Fibroblast of gingiva (primary cell): ENCODE measurements at places on chromosomes 4 and X.
A peak's percentile ranks its signal among the peaks of the same experiment; 100 is the strongest.

DNA sequence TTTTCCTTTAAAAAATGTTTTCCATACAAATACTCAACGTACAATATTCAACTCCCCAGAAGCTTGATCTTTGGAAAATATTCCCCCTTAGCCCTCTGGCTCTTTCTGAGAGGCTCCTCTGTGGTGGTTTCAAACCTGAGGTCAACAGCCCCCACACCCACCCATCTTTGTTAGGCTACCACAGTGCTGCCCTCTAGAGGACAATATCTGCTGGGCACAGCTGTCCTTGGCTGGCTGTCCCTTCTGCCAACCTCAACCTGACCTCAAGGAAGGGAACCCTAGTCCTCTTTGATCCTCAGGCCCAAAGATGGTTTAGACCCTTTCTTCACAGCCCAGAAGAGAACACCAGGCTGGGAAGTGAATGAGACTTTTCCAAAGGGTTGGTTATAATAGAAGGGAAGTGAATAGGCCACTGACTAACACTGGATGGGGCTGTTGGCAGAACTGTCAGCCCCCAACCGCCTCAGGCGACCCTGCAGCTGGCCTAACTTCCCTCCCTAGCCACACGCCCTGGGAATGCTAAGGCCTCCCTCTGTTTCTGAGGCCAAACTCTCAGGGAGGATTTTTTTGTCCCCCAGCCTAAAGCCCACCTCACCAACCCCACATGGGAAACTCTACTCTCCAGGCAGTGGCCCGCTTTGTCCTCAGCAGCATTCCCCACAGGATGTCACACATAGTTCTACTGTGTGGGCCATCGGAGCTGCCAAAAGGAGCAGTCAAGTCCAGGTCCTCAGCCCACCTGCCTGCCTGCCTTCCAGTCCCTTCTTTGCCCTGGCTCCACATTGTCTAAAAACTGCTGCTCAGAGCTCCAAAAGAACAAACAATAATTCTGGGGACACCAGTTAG is 34.3 kb downstream of the NYX start:
- DNase-seq, result no peak

DNA sequence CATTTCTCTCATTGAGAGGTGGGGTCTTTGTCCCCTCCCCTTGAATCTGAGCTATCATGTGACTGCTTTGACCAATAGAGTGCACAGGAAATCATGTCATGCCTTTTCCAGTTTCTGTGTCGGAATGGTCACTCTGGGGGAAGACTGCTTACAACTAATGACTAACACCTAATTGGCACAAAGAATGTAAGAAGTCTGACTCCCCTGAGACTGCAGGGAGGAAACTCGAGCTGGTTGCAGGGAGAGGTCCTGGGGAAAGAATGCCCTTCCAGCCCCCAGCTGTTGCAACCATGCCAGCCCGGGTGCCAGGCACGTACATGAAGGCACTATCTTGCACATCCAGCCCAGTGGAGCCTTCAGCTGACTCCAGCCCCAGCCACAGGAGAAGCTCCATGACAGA is 254.2 kb downstream of the DHX15 start:
- DNase-seq, result peak; percentile 83

DNA sequence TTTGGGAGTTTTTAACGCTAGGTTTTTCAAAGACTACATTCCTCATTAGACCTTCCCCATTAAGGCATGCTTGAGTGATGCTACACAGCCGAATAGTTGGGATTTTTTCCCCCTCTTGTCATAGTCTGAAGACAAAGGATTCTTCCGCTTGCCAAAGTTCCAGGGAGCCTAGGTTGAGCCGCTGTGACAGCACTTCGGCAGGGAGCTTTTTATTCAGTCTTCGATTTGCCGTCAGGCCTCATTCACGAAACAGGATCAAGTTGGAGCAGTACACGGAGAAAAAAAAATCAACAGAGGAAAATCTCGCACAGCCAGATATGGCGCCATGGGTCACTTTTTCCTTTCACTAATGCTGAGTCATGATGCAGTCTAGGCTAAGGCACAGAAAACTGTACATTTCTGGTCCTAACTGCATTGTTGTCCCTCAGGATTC is 24.3 kb downstream of the SHROOM3 start:
- DNase-seq, result no peak

DNA sequence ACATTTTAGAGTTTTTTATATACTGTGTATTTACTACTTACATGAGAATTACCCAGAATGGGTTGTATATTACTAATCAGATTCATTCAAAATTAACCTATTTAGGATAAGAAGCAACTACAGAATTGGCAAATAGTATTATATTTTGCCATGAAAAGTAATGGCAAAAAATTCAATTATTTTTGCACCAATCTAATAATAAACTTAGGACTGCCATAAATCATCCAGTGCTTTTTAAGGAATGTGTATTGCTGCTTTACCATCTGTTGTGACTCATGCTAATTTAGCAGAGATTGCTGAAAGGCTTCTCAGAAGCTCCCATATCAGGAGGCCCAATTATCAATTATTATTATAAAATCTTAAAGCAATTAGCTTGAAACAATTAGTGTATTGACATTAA is 24.0 kb downstream of the NPY2R start:
- DNase-seq, result no peak

- DNase-seq, result no peak
Measured at GRCh38 chr4:4386296-4386735, 586 bp upstream of the NSG1 start.

DNA sequence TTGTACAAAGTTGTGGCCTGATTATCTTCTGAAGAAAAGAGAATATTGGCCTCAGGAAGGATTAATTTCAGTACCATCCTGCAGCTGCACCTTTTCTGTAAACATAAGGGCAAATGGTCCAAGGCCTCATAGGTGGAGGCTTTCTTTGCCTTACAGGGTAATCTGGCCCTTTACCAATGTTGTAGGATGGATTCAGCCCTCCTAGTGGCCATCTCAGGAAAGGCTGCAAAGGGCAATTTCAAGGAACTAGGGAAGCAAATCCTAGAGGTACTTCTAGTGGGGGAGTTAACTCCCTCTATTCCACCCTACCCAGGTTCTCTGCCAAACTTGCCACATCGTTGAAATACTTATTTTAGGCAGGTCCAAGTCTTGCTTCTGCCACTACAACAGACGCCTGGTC is 57.6 kb downstream of the UGT2B11 start:
- DNase-seq, result no peak

GRCh38 chrX:53616946-53617345 is 69.6 kb downstream of the HUWE1 start:
- DNase-seq, result no peak

DNA sequence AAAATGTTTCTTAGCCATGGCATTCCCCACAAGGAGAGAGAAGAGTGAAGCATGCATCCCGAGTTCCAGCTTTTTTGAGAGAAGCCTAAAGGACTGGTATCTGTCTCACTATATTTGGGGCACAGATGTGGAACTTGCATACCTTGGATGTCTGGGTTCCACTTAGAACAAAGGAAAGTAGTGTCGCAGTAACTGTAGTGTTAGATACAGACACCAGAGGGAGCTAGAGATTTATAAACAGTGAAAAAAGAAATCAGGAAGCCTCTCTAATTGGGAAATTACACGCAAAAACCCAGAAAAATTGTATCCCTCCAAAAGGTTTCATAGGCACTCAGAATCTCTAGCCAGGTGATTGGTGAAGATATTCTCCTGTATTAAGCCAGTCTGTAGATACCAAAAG is 34.4 kb downstream of the AGTR2 start:
- DNase-seq, result no peak

- peak; percentile 9 for DNase-seq
Measured at GRCh38 chrX:129360175-129360574, 163.1 kb downstream of the SMARCA1 start.

DNA sequence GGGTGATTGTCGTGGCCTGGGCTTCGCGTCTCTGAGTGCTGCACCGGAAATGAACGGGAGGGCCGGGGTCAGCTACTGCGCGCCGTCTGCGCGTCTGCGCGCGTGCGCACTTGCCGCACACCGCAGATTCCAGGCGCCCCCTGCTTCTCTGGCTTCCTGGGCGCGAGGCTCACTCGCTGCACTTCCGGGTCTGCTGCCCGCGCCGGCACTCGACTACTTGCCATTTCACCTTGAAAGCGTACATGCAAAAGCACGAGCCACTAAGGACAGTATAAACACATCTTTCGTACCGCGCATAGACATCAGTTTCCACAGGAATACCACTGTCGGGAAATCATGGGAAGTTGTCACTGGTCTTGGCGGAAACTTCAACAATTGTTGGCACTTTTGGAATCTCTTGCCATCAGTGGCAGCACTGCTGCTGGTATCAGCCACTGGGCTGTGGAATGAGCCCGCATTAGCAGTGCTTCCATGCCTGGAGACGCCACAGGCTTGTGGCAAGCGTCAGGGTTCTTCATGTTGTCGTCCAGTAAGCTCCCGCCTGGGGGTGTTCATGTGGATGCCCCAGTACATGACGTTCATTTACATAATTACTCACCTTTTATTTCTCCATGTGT is at the start of gene SUPT20HL2:
TSS of gene SUPT20HL2 (minus strand) at position 51 of the 617 bp plus-strand sequence. CDS start 754 bp downstream, outside the sequence.
- DNase-seq, result no peak

- no peak for DNase-seq
Measured at GRCh38 chr4:83112231-83112630, 2.3 kb downstream of the PLAC8 start.

DNA sequence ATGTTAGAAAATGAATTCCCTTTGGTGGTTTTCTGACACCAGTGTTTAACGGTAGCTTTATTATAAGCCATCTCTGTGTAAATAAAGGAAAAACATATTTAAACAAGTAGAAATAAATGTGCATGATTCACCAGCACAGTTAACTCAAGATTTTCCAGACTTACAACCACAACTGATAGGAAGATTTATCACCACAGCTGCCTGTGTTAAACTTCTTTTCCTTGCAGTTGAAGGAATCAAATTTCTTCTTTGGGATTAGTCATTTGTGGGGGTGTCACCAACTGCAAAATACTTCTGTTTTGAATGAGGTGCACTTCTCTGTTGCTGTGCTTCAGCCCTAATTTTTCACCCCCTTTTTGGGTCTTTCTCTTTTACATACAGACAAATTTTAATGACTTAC is 128.1 kb upstream of the STK26 start:
- no peak for DNase-seq

GRCh38 chr4:88411491-88412096 is 32.9 kb downstream of the HERC6 start:
- DNase-seq, result no peak

- DNase-seq, result peak; percentile 48
Measured at GRCh38 chr4:107094332-107094731, 58.2 kb upstream of the DKK2 start.

DNA sequence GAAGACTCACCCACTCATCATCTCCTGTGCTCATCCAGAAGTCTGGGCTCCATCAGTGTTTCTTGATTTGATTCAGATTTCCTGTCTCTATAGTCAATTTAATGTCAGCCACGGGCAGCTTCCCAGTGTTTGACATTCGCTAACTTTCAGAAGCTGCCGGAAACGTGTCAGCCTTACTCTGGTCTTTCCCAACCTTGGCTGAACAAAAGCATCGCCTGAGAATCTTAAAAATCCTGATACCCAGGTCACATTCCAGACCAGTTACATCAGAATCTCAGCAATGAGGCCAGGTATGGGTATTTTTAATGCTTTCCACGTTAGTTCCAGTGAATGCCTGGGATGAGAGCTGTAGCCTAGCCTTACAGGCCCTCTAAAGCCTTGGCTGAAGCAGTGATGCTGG is 233.8 kb downstream of the FRMPD4 start:
- DNase-seq, result no peak

- DNase-seq, result no peak
Measured at GRCh38 chr4:98433691-98434090, 172.5 kb downstream of the RAP1GDS1 start.

DNA sequence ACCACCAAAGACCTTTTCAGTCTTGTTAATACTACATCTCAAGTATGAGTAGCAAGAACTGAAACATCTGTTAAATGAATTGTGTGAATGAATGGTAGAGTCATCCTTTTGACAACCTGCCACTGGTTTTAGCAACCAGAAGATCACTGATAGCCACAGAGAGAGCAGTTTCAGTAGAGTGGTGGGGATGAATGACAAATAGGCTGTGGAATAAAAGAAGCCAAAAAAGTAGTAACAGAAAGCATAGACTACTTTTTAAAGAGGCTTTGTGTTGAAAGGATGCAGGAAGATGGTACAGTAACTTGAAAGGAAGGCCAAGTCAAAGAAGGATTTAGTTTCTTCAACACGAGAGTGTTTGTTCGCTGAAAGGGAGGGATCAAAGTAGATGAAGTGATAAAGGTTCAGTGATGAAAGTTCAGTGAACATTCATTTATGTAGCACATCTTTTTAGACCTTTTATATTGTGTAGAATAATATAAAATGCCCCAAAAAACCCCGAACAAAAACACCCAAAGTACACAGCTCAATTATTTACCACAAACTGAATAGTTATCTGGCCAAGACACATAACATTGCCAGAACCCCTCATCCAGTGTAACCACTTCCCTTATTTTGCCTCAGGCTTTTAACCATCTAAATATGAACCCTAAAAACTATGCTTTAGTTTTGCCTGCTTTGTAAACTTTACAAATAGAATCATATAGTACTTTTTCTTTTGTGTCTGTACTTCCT is 40.1 kb upstream of the EIF1AX start:
- DNase-seq, result no peak

DNA sequence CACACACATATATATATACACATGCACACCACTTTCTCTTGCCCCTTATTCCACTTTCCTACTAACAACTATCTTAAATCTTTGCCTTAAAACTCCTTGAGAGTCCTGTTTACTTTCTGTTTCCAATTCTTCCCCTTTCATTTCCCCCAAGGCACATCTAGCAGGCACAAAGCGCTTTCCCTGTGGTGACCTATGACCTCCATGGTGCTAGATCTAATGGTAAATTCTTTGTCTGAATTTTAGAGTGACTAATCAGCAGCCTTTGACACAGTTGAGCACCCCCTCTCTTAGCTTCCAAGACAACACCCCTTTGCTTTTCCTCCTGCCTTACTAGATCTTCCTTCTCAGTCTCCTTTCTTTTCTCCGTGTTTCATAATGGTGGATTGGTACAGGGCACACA is 236.4 kb upstream of the TTC29 start:
- DNase-seq, result no peak

DNA sequence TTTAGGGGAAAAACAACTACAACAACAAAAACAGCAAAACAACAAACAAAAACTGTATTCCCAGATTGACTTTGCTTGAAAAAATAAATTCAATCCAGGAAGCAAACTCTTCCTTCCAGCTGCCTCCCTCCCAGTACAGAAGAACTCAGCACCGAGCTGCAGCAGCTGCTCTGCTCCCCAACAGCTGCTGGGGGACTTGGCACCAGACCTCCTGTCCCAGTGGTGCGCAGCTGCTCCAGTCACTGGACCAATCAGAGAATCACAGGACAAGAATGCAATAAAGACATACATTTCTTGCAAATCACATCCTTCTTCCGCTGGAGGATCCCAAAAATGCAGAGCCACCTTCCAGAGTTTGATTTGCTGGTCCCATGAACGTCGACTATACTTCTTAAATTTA is 11.8 kb upstream of the FAM53A start:
- DNase-seq, result no peak

DNA sequence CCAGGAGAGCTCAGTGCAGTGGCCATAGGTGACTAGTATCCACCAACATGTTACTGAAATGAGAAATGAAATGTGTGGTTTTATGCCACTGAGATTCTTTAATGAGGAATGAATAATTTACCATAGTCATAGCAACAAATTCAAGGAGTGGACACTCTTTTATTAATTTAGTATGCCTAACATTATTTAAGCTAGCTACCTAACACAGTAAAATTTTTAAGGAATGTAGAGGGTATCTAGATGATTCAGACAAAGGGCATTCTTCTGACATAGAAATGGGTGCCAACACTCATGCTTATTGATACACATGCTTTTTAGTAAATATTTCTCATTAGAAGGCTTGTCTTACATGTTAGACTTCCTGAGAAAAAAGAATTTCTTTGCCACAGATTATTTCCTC is 33.3 kb upstream of the SULT1B1 start:
- DNase-seq, result no peak
